Osteocyte (in vitro differentiated cells): ENCODE measurements at places on chromosomes 4 and X.

DNA sequence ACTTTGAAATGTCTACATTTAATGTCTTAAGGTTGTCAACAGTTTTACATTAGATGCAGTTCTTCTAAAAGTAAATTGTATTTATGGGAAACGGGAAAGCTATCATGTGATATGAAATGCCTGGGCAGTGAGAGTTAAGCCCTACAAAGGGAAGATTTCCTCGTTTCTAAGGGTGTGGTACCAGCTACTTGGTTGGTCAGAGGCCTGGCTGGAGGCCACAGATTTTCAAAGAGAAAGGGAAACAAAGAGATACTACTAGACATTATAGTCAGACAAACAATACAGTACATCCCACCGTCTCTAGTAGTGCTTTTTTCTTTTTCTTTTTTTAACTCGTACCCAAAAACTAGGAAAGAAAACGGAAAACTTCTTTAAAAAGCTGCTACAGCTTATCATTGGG is 467.8 kb downstream of the PCDH7 start:
- no peak for DNase-seq

DNA sequence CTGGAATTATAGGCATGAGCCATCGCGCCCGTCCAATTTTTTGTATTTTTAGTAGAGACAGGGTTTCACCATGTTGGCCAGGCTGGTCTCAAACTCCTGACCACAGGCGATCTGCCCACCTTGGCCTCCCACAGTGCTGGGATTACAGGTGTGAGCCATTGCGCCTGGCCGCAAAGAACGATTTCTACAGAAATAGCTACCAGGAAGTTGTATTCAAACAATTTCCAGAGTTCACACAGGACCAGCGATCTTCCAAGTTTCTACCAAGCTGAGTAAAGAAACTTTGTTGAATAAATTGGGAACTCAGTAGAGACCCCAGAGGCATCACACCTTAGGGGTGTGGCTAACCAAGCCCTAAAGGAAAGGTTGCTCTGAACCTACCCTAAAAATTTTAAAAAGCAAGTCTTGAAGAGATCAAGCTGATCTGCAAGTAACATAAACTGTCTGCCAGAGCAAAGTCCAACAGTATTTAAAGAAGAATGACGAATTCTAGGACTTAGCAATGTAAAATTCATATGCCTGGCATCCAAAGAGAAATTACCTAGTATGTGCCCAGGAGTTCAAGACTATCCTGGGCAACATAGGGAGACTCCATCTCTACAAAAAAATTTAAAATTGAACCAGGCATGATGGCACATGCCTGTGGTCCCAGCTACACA is 48.4 kb upstream of the USP9X start:
- peak; percentile 62 for DNase-seq

- DNase-seq = no peak
These were observed 41.0 kb downstream of the ACSL1 start for GRCh38 chr4:184784628-184785257.

GRCh38 chr4:140672416-140672815 is 83.8 kb downstream of the TBC1D9 start:
- no peak for DNase-seq

GRCh38 chr4:20529691-20530090 is 170.6 kb upstream of the PACRGL start:
- DNase-seq = no peak

- no peak for DNase-seq
These were observed 2.3 kb downstream of the RFC1 start for GRCh38 chr4:39363773-39364393.

DNA sequence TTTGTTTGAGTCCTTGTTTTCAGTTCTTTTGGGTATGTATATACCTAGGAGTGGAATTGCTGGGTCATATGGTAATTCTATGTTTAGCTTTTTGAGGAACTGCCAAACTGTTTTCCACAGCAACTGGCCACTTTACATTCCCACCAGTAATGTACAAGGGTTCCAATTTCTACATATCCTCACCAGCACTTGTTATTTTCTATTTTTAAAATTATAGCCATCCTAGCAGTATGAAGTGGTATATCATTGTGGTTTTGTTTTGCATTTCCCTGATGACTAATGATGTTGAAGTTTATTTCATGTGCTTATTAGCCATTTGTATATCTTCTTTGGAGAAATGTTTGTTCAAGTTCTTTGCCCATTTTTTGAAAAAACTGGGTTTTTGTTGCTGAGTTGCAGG is 39.6 kb downstream of the TMEM164 start:
- no peak for DNase-seq

- DNase-seq = no peak
These were observed 137.3 kb upstream of the RXFP1 start for GRCh38 chr4:158384414-158384813.

GRCh38 chr4:5893591-5893990 is 705 bp upstream of the CRMP1 start:
- DNase-seq = no peak

DNA sequence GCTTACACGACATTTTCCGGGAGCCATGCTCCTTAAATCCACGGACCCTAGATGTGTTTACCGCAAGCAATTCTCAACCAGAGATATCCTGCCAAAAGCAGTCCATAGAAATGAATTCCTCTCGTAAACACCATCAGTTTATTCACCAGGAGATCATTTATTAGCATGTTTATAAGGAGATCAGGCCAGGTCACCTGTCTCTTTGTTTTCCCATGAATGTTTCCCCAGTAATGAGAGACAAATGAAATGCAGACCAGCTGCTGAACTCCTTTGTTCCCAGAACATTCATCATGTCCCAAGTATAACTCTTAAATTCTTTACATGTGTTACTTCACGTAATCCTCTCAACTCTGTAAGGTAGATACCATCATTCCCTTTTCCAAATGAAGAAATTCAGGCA is 137.1 kb downstream of the DDX53 start:
- DNase-seq = no peak

DNA sequence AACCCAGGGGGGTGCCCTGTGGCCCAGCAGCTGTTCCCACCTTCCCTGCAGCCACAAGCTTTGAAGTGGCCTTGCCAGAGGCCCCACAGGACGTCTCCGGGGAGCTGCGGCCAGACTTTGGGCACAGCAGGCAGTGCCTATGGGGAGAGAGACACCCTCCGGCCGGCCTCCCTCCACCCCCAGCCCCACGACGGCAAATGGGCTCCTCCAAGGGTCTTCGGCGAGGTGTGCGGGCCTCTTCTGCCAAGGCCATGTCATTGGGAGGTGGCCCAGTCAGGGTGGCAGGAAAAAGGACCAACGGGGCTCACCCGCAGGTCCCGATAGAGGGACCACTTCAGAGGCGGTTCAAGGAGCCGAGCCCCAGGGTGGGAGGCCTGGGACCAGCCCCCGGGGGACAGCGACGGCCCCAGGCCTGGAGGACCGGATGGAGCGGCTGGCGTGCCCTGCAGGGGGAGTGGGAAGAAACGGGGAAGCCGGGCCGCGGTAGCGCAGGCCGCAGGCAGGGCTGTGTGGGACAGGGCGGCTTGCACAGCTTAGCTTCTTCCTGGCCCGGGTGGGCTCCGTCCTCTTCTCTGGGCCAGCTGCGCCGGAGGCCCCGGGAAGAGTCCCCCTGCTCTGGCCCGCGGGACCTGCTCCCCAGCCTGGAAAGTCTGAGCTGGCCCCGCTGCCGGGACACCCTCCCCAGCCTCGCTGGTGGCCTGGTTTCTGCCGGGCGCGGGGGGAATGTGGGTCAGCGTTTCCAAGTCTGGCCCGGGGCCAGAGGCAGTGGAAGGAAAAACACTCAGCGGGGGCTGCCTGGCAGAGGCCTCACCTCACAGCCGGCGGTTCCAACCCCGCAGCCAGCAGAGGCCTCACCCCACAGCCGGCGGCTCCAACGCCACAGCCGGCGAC is 21.9 kb upstream of the SPON2 start:
- peak; percentile 88 for DNase-seq

- no peak for DNase-seq
These were observed 4.6 kb upstream of the TIFA start for GRCh38 chr4:112290341-112290740.

DNA sequence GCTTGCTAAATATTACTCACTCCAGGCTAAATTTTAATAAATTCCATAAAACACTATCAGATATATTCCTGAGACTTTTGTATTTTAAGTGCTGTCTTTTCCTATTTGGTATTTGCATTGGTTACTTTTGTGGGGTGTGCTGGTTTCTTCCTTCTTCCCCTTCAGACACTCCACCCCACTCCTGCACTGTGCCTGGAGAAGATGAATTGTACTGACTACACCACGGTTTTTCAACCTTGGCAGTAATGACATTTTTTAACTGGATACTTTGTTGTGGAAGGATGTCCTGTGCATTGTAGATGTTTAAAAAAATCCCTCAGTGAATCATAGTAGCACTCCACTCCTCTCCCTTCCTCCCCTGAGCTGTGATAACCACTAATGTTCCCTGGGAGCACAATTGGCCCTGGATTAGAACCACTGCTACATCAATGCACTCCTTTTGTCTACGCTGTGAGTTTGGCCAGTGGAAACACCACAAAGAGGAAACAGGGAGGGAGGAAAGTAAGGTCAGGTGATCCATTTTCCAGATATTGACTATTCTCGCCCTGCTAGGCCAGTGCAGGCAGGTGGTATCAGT is 36.3 kb downstream of the SNCA start:
- no peak for DNase-seq

DNA sequence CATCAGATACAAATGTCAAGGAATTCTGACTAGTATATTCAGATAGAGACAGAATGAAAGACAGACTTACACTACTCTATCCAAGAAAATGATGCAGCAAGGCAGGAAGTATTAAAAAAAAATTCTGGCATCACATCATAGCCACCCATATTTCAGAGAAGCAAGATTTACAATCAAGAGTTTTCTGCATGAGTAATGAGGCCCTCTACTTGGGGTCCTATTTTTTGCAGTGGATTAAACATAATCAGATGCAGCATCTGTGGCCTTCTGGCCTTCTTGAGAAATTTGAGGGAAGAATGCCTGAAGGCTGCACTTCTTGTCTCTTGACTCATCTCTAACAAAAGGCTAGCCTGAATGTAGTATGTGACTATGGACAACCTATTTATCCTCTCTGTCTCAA is 48.2 kb upstream of the SLIT2 start:
- no peak for DNase-seq

GRCh38 chrX:106734827-106735226 is 8.3 kb downstream of the RNF128 start:
- DNase-seq = no peak

- DNase-seq = no peak
These were observed 20.8 kb downstream of the SPON2 start for GRCh38 chr4:1151541-1151940.

- DNase-seq = no peak
These were observed 311.3 kb downstream of the PCDH19 start for GRCh38 chrX:100098660-100099375.

DNA sequence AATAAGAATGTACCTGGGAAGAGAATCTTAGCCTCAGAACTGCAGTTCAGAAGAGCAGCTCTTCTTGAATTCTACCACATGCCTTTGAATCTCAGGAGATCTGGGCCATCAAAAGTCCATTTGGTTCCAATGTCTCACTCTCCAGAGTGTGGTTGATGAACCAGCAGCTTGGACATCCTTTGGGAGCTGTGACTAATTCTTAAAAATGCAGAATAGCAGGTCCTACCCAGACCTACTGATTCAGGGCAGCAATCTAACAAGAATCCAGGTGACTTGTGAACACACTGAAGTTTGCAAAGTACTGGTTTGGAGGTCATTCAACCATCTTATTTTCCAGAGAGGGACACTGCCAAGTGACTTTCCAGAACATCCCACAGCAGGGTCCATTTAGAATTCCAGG is 244.7 kb downstream of the PACRGL start:
- DNase-seq = no peak

DNA sequence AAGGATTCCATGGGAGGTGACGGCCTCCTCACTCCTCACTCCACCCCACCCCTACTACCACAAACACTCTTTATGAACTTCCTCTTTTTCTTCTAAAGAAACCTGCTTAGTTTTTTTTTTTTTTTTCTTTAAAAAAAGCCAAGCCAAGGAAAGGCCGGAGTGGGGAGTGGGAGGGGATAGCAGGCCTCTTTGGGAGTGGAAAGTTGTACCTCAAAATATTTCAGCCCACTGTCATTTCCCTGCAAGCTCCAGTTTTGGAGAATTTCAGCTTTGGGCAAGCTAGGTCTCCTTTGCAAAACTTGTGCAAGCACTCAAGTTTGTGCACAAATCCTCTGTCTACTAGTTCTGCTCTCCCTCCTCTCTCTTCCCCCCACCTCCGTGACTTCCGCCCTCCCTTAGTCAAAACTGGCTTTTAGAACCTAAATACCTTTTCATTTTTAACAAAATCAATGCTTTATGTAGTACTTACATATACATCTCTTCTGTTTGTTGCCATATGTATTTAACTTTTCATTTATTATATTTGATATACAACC is 512 bp upstream of the ANTXR2 start:
- DNase-seq = no peak

DNA sequence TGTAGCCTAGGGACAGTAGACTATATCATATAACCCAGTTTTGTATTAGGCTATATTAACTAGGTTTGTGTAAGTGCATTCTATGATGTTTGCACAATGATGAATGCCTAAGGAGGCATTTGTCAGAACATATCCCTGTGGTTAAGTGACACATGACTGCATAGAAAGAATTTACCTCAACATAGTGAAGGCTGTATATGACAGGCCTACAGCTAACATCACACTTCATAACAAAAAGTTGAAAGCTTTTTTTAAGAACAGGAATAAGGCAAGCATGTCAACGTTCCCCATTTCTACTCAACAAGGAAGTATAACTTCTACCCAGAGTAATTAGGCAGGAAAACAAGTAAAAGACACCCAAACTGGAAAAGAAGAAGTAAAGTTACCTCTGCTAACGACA is 165.9 kb upstream of the NDST4 start:
- DNase-seq = no peak

DNA sequence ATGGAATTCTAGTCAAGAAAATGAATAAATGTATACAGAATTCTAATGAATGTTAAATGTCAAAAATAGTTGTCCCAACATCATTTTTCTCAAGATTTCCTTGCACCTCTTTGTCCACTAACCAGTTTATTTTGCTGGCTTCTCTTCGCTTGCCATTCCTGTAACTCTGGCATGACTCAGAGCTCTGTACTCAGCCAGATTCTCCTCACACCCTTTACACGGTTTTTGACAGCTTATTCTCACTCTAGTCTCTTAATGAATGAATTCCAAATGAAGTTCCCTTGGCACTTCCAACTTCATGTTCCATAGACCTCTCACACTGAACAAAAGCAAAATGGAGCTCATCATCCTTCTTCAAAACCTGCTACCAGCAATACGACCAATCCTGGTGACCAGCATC is 419.3 kb upstream of the SLIT2 start:
- DNase-seq = no peak

DNA sequence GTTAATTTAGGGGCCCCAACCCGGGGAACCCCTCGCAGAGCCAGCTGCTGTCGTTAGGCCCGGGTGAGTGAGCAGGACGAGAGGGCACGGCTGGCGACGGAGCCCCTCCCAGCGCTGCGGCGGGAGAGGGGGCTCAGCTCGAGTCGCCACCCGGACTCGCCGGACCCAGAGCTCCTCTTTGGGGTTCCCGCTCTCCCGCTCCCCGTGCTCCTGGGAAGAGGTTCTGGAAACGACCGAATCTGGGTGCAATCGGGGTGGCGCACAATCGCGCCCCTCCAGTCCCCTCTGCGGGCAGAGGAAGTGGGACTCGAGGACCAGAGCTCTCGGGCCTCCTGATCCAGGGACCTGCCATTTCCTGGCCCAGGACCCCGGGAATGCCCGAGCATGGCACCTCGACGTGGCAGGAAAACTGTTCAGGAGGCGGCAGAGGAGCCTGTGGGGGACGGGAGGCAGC is 37.3 kb upstream of the ARAF start:
- DNase-seq = no peak

- DNase-seq = no peak
These were observed 51.2 kb downstream of the DCX start for GRCh38 chrX:111360839-111361238.

GRCh38 chr4:150280081-150280895 is 202.0 kb downstream of the DCLK2 start:
- DNase-seq = no peak

- DNase-seq = no peak
These were observed 23.6 kb upstream of the GLOD5 start for GRCh38 chrX:48737940-48738339.
